ENCODE measurements at places on chromosomes 5 and 9. TPM values are rescaled to one million over a fixed set of nuclear protein-coding genes. Genes with fewer than 3 reads are reported as not detected.

- H3K4me3 ChIP-seq = no peak overlapping the region
- no peaks in the 10 kb centered on the region for H3K36me3 ChIP-seq
- peaks cover 3% of the 10 kb centered on the region for H3K27me3 ChIP-seq
- DNase-seq = no peak
These were observed 128.7 kb upstream of the PITX1 start for GRCh38 chr5:135162661-135163265.

GABRA1 gene
- total RNA-seq = not detected

DNA sequence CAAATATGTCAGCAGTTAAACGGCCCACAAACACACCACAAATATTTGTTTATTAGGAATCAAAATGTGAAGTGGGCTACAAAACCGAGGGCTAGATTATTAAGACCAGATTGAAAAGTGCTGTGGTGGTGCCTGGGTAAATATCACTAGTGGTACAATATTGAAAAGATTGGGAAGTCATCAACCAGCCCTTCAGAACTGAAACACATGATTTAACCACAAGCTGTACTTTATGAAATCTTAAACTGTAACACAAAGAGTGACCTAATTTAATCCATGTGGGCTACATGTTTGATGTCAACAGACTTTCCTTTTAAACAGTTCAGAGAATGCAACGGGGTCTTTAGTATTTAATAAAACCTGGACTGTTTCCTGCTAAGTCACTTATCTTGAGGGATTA, 182.3 kb downstream of the SPATA31D1 start:
- no peak overlapping the region for H3K4me3 ChIP-seq
- no peak for DNase-seq
- no peaks in the 10 kb centered on the region for H3K36me3 ChIP-seq
- H3K4me1 ChIP-seq = no peaks in the 10 kb centered on the region

- no peak for DNase-seq
- no peak overlapping the region for H3K4me3 ChIP-seq
- no peak overlapping the region for H3K27ac ChIP-seq
- H3K36me3 ChIP-seq = no peaks in the 10 kb centered on the region
- no peaks in the 10 kb centered on the region for H3K4me1 ChIP-seq
These were observed 686.5 kb upstream of the COX7C start for GRCh38 chr5:85931220-85931619.

ADCY2 gene
- total RNA-seq = 9.5 TPM

- DNase-seq = no peak
- no peaks in the 10 kb centered on the region for H3K27me3 ChIP-seq
- H3K4me1 ChIP-seq = no peaks in the 10 kb centered on the region
- H3K36me3 ChIP-seq = no peaks in the 10 kb centered on the region
These were observed 16.4 kb upstream of the ANXA6 start for GRCh38 chr5:151173711-151174611.

RNF183 gene
- total RNA-seq = not detected

DNA sequence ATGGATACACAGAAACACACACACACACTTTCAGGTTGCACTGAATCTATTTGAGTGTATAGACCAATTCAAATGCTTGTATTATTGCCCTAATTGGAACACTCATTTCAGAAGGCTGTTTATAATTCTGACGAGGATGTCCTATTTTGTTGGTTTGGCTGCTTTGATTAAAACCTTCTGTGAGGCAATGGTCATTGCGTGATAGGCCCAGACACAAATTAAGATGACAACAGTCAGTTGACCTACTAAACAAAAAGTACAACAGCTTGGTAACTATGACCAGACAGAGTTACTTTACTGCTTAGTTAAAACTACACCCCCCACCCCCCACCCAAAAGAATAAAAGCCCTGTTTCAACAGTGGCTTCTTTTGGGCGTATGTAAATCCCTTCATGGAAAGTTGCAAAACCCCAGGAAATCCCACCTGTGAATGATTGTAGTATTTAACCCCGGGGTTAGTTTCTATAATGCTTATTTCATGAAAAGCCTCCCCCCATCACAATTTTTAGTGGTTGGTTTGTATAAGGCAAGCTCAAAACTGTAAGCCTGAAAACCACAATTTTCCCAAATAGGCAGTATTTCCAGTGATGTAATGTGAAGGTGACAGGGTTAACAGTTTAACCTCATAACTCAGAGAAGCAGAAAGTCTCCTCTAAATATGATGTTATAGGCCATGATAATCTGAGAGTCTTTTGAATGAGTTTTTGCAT, 340.8 kb downstream of the FGF10 start:
- H3K4me1 ChIP-seq = no peaks in the 10 kb centered on the region
- H3K27me3 ChIP-seq = no peaks in the 10 kb centered on the region
- H3K4me3 ChIP-seq = no peak overlapping the region
- H3K27ac ChIP-seq = peak overlapping the region; percentile 4
- DNase-seq = no peak
- H3K36me3 ChIP-seq = no peaks in the 10 kb centered on the region

SLIT3 gene
- total RNA-seq = 32.2 TPM

DNA sequence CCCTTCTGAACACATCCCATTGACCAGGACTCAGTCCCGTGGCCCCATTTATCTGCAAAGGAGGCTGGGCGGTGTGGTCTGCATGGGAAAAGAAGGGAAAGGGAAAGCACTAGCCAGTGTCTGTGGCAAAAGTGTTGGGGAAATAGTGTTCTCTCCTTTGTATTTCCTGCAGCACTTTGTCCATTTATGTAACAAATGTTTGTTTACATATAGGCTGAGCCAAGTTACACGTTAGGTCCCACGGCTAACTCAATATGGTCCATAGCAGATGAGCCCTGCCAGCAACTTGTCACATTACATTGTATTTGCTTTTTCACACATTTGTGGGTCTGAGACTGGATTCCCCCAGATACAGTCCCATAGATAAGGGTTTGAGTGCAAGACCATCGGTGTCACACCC, 260.5 kb downstream of the MSX2 start:
- H3K4me1 ChIP-seq = no peaks in the 10 kb centered on the region
- no peak for DNase-seq
- no peaks in the 10 kb centered on the region for H3K27me3 ChIP-seq
- no peak overlapping the region for H3K27ac ChIP-seq
- no peaks in the 10 kb centered on the region for H3K36me3 ChIP-seq

DNA sequence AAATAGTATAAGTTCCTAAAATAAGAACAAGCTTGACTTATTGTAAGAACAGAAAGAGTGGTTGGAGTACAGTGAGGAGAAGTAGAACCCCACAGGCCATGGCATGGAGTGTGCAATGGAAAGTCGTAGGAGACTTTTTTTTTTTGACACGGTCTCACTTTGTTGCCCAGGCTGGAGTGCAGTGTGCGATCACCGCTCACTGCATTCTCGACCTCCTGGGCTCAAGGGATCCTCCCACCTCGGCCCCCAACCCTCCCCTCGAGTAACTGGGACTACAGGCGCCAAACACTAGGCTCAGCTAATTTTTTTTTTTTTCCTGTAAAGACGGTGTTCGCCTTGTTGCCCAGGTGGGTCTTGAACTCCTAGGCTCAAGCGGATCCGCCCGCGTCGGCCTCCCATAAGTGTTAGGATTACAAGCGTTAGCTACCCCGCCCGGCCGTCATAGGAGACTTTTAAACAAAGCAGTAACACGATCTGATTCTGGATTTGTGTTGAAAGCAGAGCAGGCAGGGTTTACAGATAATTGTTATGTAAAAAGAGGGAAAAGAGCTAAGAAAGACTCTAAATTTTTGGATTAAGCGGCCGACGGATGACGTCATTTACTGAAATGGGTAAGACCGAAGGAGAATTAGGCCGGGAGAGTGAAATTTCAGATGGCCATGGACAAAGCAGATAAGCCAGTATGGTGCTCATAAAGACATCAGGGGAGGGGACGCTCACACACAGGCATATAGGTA, 752 bp downstream of the TSTD2 start:
- no peaks in the 10 kb centered on the region for H3K27me3 ChIP-seq
- peak overlapping the region; percentile 98 for H3K27ac ChIP-seq
- H3K4me1 ChIP-seq = peaks cover 51% of the 10 kb centered on the region
- peak overlapping the region; percentile 73 for H3K4me3 ChIP-seq
- H3K36me3 ChIP-seq = no peaks in the 10 kb centered on the region
- peak; percentile 86 for DNase-seq

SERF1A gene
- total RNA-seq = 15.7 TPM

DNA sequence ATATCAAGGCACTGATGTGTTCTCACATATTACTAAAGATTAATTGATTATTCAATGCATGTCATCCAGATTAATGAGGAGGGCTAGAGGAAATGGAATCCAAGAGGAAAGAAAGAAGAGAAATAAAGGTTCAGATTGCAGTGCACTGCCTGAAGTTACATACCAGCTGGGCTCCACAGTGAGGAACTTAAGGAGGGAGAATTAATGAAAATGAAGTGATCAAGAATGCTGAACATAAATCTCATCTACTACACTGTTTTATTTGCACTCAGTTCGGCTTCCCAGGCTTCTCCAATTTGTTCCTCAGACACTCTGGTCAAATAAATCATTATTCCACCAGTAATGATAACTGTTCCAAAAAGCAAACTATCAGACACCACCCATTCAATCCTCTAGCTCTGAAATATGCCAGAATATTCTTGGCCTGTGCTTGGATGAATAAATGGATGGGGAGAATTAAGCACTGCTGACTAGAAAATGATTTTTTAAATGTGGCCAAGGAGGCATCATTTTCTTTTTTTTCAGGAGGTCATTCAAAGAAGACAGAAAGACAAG, 88.6 kb upstream of the FBN2 start:
- no peak overlapping the region for H3K4me3 ChIP-seq
- no peaks in the 10 kb centered on the region for H3K36me3 ChIP-seq
- H3K27ac ChIP-seq = no peak overlapping the region

LEAP2 gene
- total RNA-seq = 0.36 TPM

C9orf40 gene
- total RNA-seq = 7.5 TPM

DNA sequence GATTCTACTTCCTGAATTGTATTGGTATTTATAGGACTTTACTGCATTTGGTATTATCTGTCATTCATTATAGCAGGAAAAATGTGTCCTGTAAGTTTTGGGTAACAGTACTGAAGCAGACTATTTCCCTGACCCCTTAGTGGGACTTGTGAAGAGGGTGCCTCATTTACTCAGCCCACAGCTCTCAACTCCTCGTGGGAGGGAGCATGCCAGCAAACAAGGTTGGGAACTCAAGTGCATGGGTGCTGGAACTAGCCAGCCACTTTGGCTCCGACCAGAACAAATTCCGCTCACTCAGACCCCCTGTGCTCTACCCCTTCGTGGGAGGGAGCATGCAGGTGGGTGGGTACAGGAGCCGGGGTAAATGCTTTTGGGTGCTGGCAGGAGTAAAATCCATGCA, 1773.5 kb upstream of the WWC1 start:
- no peaks in the 10 kb centered on the region for H3K36me3 ChIP-seq
- no peak overlapping the region for H3K4me3 ChIP-seq
- no peak for DNase-seq
- no peaks in the 10 kb centered on the region for H3K4me1 ChIP-seq
- H3K27ac ChIP-seq = no peak overlapping the region

SHISAL2B gene
- total RNA-seq = not detected

PTPRD gene
- 6.3 TPM for total RNA-seq

PTGES gene
- total RNA-seq = 2.7 TPM

DNA sequence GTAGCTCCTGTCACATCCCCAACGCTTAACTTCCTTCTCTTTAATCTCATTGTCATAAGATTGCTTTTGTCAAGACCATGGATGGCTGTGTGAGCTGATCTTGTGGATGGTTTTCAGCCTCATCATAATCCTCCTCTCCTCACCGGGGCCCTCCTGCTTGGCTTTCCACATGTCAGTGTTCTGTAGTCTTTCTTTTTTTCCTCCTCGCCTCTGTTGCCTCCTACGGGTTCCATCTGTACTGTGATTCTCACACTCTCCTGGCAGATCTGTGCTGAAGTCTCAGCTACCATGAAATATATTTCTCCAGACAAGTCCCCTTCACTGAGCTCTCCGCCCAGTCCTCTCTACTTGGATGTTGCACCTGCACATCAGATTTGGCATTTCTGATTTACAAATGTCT, 34.9 kb upstream of the FAM120AOS start:
- H3K27me3 ChIP-seq = no peaks in the 10 kb centered on the region
- H3K4me1 ChIP-seq = peaks cover 12% of the 10 kb centered on the region

GRCh38 chr9:100911273-100911672, 117.3 kb upstream of the PLPPR1 start:
- no peaks in the 10 kb centered on the region for H3K4me1 ChIP-seq
- H3K27ac ChIP-seq = no peak overlapping the region
- no peaks in the 10 kb centered on the region for H3K27me3 ChIP-seq
- H3K36me3 ChIP-seq = no peaks in the 10 kb centered on the region
- DNase-seq = no peak

GRCh38 chr5:114185274-114185673, 176.6 kb upstream of the KCNN2 start:
- no peak for DNase-seq
- H3K4me1 ChIP-seq = no peaks in the 10 kb centered on the region
- no peak overlapping the region for H3K27ac ChIP-seq
- H3K27me3 ChIP-seq = no peaks in the 10 kb centered on the region
- no peak overlapping the region for H3K4me3 ChIP-seq
- no peaks in the 10 kb centered on the region for H3K36me3 ChIP-seq

DMGDH gene
- total RNA-seq = 3.1 TPM

- no peak for DNase-seq
- no peaks in the 10 kb centered on the region for H3K27me3 ChIP-seq
- no peak overlapping the region for H3K4me3 ChIP-seq
- H3K27ac ChIP-seq = no peak overlapping the region
These were observed 1.4 kb downstream of the DBH start for GRCh38 chr9:133637451-133638055.

DNA sequence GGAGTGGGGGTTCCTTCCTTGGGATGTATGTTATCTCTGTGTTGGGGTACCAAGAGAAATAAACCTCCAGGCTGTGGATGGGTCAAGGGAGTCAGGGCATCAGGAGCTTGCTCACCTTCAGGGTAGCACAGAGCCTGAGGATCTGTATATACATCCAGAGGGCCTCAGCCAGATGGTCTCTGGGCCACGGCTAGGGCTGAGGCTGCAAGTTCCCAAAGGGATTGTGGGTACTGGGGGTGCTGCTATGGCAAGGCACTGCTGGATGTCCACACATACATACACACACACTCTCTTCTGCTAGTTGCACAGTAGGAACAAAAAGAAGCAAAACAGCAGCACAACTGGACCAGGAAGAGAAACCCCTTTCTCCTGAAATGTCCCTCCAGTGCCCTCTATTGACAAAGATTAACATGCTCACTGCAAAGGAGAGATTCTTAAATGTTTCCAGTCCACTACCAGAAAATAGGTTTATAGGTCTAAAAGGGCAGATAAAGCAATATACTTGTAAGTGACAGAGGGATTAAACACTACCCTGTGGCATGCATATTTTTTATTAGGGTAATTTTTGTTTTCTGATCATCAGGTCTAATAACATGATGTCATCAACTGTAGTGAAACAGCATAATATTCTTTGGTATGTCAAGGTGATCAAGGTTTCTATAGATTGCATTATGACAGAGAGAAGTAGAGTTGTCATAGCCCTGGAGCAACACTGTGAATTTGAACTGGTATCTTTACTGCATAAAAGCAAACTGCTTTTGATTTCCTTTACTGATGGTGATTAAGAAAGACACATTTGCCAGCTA, 56.3 kb upstream of the KCNN2 start:
- no peak overlapping the region for H3K4me3 ChIP-seq
- no peak for DNase-seq
- H3K36me3 ChIP-seq = no peaks in the 10 kb centered on the region
- no peaks in the 10 kb centered on the region for H3K27me3 ChIP-seq
- no peaks in the 10 kb centered on the region for H3K4me1 ChIP-seq
- H3K27ac ChIP-seq = no peak overlapping the region

OLFML2A gene
- total RNA-seq = 60.0 TPM

Data from sigmoid colon (tissue), 7 donors.